ENCODE measurements at places on chromosomes 7 and 10.

- no peak for DNase-seq
Observed at GRCh38 chr7:135541029-135541428, 16.7 kb upstream of the NUP205 start.

- no peak for DNase-seq
Observed at GRCh38 chr7:152144557-152145245, 119.2 kb downstream of the GALNT11 start.

DNA sequence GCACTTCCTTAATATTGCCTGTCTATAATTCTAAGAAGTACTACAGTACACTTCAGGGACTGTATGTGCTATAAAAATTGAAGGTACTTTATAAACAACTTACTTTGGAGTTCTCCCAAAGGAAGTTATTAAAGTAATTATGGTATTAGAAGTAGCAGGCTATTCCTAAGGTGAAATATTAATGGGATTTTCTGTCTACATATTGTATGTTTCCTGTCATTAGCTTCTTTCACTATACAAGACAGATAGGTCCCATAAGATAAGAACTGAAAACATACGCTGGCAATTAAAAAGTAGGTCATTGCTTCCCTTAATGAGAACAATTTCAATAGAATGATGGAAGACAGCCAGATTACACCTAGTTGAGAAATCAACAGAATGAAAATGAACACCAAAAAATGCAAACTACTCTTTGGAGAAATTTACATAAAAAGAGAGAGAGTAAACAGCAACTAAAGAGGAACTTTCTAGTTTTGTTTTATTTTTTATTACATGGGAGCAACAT, 147.0 kb downstream of the HBP1 start:
- DNase-seq: no peak

DNA sequence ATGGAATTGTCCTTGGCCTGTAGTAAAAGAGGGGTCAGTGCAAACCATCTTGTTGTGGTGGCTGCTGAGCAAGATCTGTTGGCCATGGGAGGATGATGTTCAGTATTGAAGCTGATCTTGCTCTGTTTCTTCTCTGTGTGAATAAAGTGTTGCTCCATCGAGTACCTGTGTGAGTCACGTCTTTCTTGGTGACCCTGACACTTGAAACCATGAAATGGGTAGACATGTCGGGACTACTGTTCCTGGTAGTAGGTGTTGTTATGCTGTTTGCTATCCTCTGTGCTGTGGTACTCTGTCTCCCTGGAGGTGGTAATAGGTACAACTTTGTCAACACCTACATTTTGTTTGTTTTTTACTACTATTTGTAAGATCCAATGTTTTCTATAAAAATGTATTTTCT, 330.6 kb downstream of the MDFIC start:
- no peak for DNase-seq

- no peak for DNase-seq
Observed at GRCh38 chr10:101303087-101303703, 50.8 kb upstream of the BTRC start.

GRCh38 chr10:91864099-91864498, 45.2 kb downstream of the FGFBP3 start:
- DNase-seq: no peak

- no peak for DNase-seq
Observed at GRCh38 chr10:62961951-62962523, 145.9 kb upstream of the EGR2 start.

DNA sequence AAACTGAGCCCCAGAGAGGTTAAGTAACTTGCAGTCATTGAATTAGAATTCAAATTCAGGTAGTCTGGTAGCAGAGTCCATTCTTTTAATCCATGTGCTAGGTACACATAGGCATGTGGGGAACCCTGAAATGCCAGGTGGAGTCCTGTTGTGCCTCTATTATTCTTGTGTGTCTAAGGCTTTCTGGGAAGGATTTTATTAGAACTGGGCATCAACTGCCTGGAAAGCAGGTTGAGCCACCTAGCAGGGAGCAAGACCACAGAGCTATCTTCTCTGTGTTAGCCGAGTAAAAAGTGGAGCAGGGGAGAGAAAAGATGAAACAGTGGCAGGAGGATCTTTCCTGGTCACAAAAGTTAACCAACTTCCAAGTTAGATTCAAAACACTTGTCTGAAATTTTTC, 494.6 kb downstream of the LRMDA start:
- no peak for DNase-seq

- DNase-seq: no peak
Observed at GRCh38 chr7:43768887-43769272, 10.4 kb downstream of the BLVRA start.

GRCh38 chr7:126222782-126223181, 1030.0 kb downstream of the GRM8 start:
- DNase-seq: no peak

- no peak for DNase-seq
Observed at GRCh38 chr10:129677377-129677927, 210.4 kb downstream of the MGMT start.

- DNase-seq: no peak
Observed at GRCh38 chr10:119020627-119020946, 8.9 kb upstream of the NANOS1 start.

All from GM12864 (cell line).